Epithelial cell of prostate (primary cell): ENCODE measurements at places on chromosomes 11 and 22.

DNA sequence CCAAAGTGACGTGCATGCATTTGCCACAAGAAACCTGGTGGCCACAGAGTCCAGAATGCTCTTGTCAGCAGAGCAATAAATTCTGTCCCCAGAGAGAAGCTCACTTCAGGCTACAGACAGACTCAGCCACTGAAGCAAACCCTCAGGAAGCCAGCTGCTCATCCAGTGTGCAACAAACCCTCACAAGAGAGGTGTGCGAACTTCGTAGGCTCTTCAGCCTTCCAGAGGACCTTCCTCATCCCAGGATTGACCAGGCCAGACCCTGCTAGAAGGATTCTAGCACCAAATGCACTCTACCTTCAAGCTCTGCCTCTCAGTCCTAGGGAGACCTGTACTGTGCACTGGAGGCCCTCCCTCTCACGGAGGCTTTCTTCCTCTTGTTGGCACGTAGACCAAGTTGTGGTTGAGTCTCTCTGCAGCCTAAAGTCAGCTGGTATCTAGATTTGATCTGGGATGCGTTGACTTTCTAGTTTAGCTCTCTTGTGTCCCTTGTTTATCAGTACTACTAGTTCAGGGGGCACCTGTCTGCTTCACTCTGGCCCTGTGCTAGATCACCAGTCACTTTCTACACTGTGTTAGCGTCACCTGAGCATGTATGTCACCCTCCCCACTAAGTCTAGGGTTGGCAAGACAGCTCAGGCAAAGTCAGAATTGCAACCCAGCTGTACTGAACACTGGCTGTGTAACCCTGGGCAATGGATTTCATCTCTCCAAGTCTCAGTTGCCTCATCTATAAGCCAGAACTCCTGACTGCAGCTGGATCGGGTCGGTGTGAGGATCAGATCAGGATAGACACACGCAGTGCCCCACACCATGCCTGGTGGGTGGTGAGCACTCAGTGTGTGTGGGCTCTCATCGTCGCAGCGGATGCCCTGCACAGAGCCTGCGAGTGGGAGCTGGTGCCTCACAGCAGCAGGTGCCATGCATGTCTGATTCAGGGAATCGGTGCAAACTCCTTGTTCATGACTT is 22.1 kb upstream of the TMPRSS13 start:
- DNase-seq: no peak

DNA sequence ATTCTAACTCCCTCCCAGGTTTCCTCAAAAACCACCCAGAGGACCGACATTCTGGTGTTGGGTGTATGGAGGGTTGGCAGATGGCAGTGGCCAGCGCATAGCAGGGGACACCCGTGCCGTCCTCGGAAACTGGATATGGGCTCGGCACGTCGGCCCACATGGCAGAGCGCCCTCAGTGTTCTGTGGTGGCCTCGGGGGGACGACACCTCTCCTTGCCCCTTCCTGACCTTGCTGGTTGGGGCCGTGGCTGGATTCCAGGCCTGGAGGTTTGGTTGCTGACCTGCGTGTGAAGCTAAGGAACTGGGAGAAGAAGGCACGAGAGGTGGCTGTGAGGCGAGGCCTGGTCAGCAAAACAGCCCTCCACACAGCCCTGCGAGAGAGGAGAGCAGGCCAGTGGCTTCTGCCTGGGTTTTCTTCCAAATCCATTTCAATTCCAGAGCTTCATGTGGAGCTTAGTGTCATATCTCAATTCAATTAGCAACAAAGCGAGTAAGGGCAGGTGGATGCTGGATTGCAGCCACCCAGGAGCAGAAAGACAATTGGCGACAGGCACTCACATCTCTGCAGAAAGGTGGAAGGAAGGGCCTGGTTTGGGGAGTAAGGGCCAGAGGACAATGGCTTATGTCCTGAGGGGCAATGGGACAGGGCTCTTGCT is 478.4 kb downstream of the BRD1 start:
- no peak for DNase-seq

- no peak for DNase-seq
Observed at GRCh38 chr11:117976445-117976844, 9.7 kb upstream of the IL10RA start.

GRCh38 chr22:22951035-22951434 is 63.4 kb downstream of the IGLL5 start:
- no peak for DNase-seq

DNA sequence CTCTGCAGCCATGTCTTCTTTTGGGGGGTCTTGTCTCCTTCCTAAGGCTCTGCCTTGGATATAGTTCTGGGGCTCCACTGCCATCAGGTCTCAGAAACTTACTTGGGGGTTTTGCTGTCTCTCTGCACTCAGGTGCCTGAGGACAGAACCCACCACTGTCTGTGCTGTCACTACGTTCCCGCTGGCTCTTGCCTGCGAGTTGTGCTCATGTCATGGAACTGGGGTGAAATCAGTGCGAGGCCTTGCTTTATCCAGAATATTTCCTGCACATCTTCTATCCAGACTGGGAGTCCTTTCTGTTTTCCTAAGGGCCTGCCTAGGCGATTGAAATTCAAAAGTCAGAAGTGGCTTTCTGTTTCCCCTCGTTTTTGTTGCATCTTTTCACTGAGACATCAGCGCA is 6.6 kb upstream of the USP2 start:
- no peak for DNase-seq

DNA sequence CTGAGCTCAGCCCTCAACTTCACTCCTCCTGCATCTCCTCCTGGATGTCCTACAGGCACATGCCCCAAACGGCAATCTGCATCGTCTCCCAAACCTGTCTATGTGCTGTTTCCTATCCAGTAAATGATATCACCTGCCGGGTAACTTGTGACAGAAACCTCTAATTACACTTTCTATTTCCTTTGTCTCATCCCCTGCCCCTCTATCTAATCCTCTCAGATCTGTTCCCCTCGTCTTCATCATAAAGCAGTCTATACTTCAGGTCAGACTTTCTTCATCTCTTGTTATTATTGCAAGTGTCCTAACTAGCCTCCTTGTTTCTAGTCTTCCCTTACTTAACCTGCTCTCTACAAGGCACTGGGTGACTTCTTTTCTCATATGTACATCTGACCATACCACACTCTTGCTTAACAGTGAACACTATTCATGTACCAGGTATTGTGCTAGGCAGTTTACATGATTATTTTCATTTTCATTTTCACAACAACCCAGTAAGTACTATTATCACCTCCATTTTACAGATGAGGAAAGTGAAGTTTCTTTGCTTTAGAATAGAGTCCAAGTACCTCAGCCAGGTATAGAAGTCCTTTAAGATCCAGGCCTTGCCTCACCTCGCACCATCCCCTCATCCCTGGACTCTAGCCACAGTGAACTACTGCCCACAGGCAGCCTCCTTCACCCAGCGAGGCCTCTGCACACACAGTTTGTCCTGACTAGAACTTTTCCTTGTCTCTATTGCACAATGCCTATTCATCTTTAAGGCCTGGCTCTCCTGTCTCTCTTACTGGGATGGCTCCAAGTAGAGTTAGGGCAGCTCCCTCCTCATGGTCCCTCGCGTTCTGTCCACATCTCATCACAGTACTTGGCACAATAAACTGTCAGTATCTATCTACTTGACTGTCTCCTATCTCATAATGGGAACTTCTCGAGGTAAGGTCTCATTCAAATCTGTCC is 22.1 kb upstream of the UCP3 start:
- DNase-seq: no peak

GRCh38 chr11:65448074-65448417 is 25.4 kb downstream of the NEAT1 start:
- no peak for DNase-seq

- DNase-seq: no peak
Observed at GRCh38 chr11:117182551-117182935, 4.0 kb downstream of the SIDT2 start.

- no peak for DNase-seq
Observed at GRCh38 chr11:85759915-85760314, 51.0 kb downstream of the SYTL2 start.

GRCh38 chr11:3609416-3610265 is 32.2 kb downstream of the ART5 start:
- DNase-seq: no peak

GRCh38 chr11:20443596-20443995 is 56.1 kb downstream of the PRMT3 start:
- DNase-seq: no peak

DNA sequence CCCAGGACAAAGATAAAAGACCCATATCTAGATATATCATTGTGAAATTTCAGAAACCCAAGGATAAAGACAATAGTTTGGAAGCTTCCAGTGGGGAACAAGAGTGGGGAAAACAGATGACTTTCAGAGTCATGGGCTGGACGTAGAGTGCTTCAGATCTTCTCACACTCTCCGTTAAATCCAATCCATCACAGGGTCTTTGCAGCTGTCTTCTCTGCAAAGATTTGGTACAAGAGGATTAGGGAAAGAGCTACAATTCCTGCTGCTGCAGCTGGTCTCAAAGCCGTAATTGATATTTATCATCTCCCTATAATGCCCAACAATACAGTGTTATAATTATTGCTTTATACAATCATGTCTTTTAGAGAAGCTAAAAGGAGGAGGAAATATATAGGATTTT is 63.4 kb upstream of the CLPB start:
- no peak for DNase-seq

GRCh38 chr22:38947321-38948140 is 9.9 kb upstream of the APOBEC3A start:
- DNase-seq: peak; percentile 64

DNA sequence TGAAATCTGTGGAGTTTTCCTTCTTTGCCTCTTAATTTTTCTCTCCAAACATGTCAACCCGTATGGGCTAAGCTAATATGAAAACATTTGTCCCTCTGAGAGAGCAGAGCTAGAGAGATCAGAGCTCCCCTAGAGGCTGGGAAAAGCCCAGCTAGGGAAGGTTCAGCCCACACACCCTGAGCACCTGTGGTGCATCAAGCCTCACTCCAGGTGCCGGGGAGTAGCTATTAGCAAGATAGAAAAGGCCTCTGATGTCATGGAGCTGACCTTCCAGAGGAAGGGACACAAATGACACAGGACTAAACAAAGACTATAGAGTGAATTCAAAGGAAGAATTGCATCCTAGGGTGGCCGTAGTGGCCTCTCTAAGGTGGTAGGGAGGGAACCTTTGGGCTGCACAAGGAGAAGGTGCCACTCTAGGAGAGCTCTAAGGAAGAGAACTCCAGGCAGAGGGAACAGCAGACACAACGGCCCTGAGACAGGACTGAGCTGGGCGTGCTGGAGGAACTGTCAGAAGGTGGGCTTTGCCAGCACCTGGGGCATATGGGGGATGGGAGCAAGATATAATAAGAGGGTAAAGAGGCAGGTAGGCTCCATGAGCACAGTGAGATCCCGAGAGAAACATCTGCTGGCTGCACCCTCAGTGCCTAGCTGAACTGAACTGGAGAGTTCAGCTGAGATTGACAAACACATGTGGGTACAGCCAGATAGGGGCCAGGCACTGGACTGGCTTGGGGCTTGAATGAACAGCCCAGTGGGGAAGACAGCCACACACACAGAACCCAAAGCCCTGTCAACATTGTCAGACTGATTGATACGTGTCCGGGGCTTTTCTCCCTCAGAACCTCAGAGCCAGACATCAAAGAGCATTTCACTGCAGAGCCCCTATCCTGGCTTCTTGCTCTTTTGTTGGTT is 65.5 kb upstream of the DRD2 start:
- DNase-seq: no peak

DNA sequence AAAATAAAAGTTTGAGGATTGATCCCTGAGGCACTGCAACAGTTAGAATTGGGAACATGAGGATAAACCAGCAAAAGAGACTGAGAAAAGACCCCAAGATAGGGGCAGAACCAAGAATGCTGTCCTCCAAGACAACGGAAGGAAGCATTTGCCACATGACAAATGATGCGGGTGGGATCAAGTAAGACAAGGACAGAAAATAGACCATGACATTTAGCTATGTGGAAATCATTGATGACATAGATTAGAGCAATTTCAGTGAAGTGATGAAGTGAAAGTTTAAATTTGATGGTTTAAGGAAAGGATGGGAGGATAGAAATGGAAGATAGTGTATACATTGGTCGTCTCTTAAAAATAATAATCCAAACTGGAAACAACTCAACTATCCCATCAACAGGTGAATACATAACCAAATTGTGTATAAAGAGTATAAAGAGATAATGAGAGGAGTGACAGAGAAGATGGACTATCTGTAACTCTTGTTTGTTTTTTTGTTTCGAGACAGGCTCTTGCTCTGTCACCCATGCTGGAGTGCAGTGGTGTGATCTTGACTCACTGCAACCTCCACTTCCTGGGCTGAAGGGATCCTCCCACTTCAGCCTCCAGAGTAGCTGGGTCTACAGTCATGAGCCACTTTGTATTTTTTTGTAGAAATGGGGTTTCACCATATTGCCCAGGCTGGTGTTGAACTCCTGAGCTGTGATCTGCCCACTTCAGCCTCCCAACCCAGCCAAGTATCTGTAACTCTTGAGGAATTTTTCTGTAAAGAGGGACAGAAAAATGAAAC is 48.7 kb upstream of the FDX1 start:
- DNase-seq: no peak

DNA sequence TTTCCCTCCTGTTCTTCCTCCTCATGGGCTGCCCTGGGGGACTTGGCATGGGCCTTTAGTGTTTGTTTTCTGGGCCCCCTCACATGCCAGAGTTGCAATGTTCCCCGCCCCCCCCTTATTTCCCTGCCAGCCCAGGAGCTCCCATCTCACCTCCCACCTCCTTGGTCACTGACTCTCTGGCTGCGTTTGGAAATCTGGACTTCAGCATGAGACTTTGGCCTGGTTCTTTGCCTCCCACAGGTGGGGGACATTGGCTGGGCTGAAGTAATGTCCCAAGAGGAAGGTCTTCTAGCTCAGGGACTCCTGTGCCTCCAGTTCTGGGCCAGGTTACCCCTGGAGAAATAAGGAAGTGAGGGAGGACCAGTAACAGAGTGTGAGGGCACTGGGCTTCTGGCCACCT is 7.0 kb downstream of the MTFP1 start:
- no peak for DNase-seq

- DNase-seq: no peak
Observed at GRCh38 chr11:108037211-108037610, 28.5 kb downstream of the CUL5 start.

DNA sequence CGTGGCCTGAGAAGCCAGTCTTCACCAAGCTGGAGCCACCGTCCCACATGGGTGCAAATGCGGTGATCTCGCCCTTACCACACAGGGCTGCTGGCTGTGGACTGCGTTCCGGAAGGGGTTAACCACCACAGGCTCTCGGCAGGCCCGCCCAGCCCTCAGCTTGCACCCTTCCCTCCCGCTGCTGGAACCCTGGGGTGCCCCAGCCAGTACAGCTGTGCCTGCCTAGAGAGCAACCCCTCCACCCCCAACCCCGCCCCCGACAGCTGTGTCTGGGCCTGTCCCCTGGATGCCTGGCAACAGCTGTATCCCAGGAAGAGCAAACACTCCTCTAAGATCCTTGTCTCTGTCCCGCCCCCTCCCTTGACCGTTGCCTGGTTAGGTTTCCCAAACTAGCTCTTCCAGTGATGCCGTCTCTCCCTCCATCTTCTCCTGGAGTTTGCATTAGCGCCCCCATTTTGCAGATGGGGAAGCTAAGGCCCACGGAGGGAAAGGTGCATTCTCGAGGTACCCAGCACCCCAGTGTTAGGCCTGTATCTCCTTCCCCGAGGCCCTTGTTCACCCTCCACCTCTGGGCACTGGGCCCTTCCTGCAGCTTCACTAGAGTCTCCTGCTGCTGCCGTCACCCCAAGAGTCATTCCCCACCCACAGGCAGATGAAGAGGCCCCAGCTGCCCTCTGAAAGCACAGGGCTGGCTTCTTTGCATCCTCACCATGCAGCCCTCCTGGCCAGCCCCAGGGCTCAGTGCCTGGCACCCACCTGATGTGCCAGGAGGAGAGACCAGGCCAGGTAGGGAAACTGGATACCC is 12.6 kb upstream of the COX8A start:
- DNase-seq: no peak
